ENCODE measurements at places on chromosomes 4 and X. TPM values are rescaled to one million over a fixed set of nuclear protein-coding genes. Genes with fewer than 3 reads are reported as not detected.

Gene UGT2B17
- not detected for total RNA-seq

Gene PDE6B
- total RNA-seq: not detected

Gene SOX3
- total RNA-seq: not detected

Gene PCDH18
- 210 TPM for total RNA-seq

Gene GPR34
- total RNA-seq: not detected

Gene SHROOM2
- not detected for total RNA-seq

Gene FGF16
- 1.8 TPM for total RNA-seq

Gene SCARB2
- total RNA-seq: 184 TPM

Gene CPE
- total RNA-seq: 116 TPM

Gene ETDA
- not detected for total RNA-seq

Gene ANXA3
- total RNA-seq: 31.2 TPM

Gene PCSK1N
- total RNA-seq: not detected

Gene F8A3
- 0.72 TPM for total RNA-seq

Gene UGT2B10
- total RNA-seq: not detected

Gene NMU
- not detected for total RNA-seq

Gene RHOXF1
- not detected for total RNA-seq

Gene SLC39A8
- 14.7 TPM for total RNA-seq

Gene PDGFRA
- total RNA-seq: 707 TPM

Gene FOXR2
- not detected for total RNA-seq

Gene SPRY1
- 44.2 TPM for total RNA-seq

Gene SPARCL1
- total RNA-seq: not detected

Gene MFAP3L
- 0.82 TPM for total RNA-seq

Gene TMEM150C
- 1.9 TPM for total RNA-seq

Gene ZDHHC15
- 0.18 TPM for total RNA-seq

Gene SH3D19
- total RNA-seq: 95.9 TPM

Gene RIBC1
- 1.6 TPM for total RNA-seq

Gene PRR32
- total RNA-seq: not detected

Gene TAF7L
- total RNA-seq: 0.98 TPM

Gene MAGEC2
- total RNA-seq: 0.09 TPM

Gene ZCCHC18
- total RNA-seq: 2.4 TPM

Gene CYSLTR1
- not detected for total RNA-seq

Gene HTT-AS
- not detected for total RNA-seq

Gene ETDB
- not detected for total RNA-seq

Measured in fibroblast of the aortic adventitia (primary cell).